Naive thymus-derived CD4-positive, alpha-beta T cell (primary cell): ENCODE measurements at places on chromosomes 16 and 17. TPM values are rescaled to one million over a fixed set of nuclear protein-coding genes. Genes with fewer than 3 reads are reported as not detected.

- DNase-seq: no peak
Observed at GRCh38 chr17:46949291-46950174, 26.6 kb downstream of the GOSR2 start.

- no peak for DNase-seq
Observed at GRCh38 chr16:82219298-82219697, 49.3 kb upstream of the MPHOSPH6 start.

- DNase-seq: no peak
Observed at GRCh38 chr16:49158029-49158642, 123.5 kb downstream of the CBLN1 start.

GRCh38 chr16:54266363-54266955 is 20.1 kb downstream of the IRX3 start:
- DNase-seq: no peak

DNA sequence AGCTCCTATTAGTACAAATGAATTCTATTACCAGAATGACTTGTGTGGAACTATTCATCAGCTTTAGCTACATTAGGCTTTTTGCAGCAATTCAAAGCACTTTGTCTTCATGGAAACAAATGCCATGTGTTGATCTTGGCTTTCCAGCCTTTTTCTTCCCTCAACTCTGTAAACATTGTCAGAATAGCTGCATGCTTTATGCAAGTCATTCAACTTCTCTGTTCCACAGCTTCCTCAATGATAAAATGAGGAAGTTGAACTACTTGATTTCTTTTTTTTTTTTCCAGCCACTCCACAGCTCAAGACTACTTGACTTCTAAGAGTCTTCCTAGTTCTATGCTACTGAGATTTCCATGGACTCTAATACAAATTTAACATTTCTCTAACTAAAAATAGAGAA is 41.1 kb downstream of the KIAA0753 start:
- no peak for DNase-seq

DNA sequence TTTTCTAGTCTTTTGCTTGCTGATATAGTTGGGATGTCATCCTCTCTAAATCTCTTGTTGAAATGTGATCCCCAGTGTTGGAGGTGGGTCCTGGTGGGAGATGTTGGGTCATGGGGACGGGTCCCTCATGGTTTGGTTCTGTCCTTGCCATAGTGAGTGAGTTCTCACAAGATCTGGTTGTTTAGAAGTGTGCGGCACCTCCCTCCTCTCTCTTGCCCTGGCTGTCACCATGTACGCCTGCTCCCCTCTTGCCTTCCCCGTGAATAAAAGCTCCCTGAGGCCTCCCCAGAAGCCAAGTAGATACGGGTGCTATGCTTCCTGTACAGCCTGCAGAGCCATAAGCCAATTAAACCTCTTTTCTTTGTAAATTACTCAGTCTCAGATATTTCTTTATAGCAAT is 15.2 kb downstream of the IL4R start:
- DNase-seq: no peak

GRCh38 chr16:24471561-24472350 is 67.6 kb upstream of the RBBP6 start:
- DNase-seq: no peak

DNA sequence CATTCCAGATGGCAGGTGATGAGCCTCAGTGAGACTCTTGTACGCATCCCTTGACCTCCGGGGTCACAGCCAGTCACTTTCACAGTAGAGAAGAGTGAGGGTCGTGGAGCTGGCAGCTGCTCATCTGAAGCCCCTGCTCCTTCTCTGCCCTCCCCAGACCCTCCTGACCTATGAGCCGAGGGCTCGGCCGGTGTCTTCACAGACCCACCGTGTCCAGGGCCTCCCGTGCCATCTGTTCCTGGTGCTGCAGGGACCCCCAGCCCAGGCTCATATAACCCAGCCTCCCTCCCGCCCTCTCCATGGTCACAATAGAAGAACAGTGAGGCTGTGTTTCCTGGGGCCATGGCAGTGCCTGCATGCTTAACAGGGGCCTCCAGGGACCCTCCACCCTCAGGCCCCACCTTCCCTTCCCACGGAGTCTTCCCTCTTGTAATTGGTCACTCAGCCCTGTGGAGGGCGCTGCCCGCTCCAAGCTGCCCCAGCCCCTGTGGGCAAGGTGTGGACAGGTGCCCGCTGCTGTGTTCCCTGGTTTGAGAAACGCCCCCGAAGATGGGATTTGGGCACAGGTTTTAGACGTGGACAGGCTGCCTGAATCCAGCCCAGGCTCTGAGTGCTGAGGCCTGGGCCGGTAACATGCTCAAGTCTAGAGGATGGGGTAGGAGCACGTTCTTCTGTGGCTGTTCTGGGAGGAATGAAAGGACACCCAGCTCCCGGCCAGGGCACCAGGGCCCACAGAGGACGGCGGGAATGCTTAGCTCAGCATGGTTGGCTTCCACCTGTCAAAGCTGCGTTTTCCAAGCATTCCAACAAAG is 38.7 kb downstream of the ACSF3 start:
- DNase-seq: no peak

- DNase-seq: no peak
Observed at GRCh38 chr16:88464447-88465318, 11.6 kb downstream of the ZFPM1 start.

- no peak for DNase-seq
Observed at GRCh38 chr16:22424161-22424937, 49.9 kb upstream of the CDR2 start.

DNA sequence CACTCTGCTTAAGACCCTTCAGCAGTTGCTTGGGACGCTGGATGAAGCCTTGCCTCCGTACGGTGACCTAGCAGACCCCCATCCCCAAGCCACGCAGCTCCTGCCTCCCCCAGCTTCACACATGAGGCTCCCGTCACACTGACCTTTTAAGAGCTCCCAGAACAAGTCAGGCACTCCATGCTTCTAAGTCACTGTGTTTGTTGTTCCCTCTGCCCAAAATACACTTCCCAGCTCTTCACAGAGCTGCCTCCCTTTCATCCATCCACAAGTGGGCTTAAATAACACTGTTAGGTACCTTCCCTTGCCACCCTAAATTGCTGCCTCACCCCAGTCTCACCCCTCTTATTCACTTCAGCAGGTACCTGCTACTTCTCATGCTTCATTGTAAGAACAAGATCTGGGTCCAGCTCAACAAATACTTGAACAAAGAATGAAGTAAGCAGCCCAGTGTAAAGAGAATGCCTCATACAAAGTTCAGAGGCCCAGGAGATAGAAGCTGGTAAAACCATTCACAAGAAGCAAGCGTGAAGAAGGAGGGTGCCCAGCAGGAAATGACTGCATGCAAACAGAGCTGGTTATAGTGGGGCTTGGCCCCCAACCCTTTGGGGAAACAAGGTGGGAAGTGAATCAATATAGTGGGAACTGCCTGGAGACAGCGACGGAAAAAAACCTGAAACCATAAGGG is 5.8 kb downstream of the ZC3H7A start:
- no peak for DNase-seq

GRCh38 chr17:19812407-19812806 is 55.3 kb downstream of the ULK2 start:
- no peak for DNase-seq

DNA sequence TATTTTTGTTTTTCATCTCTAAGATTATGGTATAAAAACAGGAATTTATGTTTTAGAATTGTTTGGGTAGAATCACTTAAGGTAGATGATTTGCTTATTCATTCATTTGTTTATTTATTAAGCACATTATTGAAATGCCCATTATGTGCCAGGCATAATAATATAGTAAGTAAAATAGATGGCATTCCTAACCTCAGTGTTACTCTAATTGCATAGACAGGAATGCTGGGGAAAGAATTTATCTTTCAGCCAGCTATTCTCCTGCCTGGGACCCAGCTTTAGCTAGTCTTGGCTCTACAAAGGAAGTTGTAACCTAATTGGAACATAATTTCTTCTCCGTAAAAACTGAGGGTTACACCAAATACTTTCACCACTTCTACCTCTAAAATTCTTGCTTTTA is 44.6 kb downstream of the NFAT5 start:
- no peak for DNase-seq

GRCh38 chr16:6629110-6629509 is 703.5 kb upstream of the RBFOX1 start:
- no peak for DNase-seq

DNA sequence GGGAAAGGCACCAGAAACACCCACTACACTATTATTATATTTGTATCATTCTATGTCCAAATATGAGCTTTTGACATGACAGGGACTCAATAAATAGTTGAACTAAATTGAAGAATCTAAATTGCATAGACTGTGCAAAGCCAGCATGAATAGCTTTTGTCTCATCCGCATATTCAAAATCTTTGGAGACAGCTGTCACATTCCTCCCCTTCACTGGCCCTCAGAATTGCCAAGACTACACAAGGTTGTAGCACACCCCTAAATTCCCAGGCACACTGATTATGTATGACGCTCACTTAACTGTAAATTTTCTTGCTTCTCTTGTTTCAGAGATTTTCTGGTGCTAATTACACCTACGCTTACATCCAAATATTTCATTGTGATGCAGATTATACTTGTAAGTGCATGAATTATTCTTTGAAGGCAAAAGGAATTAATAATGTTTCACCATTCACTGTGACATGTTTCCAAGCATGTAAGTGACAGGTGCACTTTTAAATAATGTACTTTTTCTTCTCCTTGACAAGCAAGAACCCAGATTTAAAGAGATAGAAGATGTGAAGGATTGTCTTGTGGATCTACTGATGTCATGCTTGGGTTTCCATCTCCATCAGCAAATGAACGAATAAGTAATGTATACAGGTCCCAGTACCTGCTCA is 47.5 kb downstream of the CA10 start:
- no peak for DNase-seq

- no peak for DNase-seq
Observed at GRCh38 chr16:26645614-26646013, 421.1 kb upstream of the C16orf82 start.

DNA sequence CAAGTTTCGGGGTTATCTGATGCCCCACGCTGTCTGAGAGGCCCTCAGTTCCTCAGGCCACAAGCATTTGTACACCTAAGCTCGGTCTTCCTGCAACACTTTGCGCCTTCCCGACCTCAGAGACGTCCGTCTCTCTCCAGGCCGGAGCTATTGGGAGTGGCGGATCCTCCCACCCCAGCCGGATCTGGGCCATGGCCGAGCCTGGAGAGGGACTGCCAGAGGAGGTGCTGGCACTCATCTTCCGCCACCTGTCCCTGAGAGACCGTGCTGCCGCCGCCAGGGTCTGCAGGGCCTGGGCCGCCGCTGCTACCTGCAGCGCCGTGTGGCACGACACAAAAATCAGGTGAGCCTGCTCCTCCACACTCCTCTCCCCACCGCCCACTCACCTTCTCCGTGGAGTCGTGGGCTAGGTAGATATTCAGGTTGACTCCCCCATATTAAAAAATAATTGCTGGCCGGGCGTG is 1.9 kb downstream of the FBXL8 start:
- DNase-seq: no peak

DNA sequence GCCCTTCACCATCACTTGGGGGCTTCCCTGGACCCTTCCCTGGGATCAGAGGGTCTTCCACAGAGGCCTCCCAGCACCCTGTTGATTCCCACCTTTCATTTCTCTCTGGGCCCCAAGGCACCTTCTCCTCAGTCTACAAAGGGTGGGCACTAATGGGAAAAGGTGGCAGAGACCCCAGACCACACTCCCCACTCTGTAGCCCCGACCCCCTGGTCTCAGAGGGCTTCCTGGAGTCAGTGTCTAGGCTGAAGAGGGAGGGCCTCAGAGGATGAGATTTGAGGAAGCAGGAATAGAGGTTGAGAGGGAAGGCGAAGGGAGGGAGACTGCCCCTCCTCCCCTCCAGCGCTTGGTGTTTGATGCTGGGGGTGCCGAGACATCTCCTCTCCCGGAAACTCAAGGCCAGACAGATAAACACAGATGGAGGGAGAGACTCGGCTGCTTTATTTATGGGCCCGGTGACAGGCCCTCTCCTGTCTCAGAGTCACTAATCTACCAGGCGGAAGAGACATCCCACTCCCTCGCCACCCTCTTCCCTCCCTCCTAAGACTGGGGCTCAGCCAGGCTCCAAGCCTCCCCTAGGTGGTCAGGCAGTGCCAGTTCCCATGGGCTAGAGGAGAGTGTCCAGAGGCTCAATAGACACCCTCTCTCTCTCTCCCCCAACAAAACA is 18.5 kb upstream of the SP2 start:
- no peak for DNase-seq

GRCh38 chr17:9241774-9242496 is 220.6 kb downstream of the NTN1 start:
- no peak for DNase-seq

DNA sequence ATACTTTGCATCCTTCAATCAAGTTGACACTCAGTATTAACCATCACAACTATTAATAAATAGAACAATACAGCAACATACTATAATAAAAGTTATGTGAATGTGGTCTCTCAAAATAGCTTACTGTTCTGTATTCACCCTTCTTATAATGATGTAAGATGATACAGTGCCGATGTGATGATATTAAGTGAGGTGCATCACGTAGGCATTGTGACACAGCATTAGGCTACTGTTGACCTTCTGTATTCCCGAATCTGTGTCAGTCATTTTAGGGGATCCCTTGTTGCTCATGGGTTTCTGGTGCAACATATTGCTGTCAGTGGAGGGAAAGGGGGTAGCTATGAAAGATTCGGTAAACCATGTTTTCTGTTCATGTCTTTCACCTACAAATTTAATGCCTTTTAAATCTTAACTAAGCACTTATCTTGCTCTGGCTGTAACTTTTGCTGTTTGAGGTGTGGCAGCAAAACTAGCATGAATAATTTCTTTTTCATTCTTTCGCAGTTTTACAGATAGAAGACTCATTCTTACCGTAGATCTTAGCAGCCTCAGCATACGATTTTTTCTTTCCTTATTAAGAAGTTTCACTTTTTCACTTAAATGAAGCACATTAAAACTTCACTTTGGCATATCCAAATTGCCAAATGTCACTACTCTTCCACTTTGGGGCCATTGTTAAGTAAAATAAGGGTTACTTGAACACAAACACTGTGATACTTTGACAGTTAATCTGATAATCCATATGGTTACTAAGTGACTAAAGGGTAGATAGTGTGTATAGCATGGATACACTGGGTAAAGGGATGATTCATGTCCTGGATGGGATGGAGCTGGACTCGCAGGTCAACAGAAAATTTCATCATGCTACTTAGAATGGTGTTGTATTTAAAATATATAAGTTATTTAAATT is 29.6 kb downstream of the NFAT5 start:
- no peak for DNase-seq

- DNase-seq: no peak
Observed at GRCh38 chr17:8791910-8792270, 7.3 kb downstream of the MFSD6L start.

DNA sequence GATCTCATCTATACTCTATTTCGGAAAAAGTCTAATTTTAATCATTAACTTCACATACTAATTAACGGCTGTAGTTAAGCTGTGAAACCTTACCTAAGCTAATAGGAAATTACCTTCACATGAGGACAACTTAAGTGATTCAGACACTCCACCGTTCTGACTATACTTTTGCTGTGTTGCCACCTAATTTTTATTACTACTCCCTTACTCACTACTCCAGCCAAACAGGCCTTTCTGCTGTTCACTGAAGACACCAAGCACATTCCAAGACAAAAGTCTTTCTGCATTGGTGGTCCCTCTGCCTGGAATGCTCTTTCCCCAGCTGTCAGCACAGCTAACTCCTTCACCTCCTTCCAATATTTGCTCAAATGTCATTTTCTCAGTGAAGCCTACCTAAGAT is 1.3 kb downstream of the CMTR2 start:
- DNase-seq: no peak

- no peak for DNase-seq
Observed at GRCh38 chr17:54046570-54046969, 223.8 kb downstream of the KIF2B start.

GRCh38 chr16:67645397-67646121 is 615 bp downstream of the CARMIL2 start:
- DNase-seq: peak; percentile 20

The OSBPL7 gene
- total RNA-seq: 34.4 and 39.7 TPM in 2 replicates

The DBNDD1 gene
- 3.1 TPM for total RNA-seq

The PNMT gene
- 0.89 TPM for total RNA-seq

The CBLN1 gene
- not detected for total RNA-seq

The TRPV3 gene
- 0.48 TPM for total RNA-seq
